ENCODE measurements at places on chromosomes 5 and 9. TPM values are rescaled to one million over a fixed set of nuclear protein-coding genes. Genes with fewer than 3 reads are reported as not detected.

Gene IFNA13
- not detected for total RNA-seq

Gene MYORG
- 3.1 TPM for total RNA-seq

Gene NUTM2G
- total RNA-seq, result not detected

Gene IDNK
- 1.7 TPM for total RNA-seq

Gene ZDHHC11B
- total RNA-seq, result not detected

Gene PCDHA9
- not detected for total RNA-seq

Gene GABRP
- 5.2 TPM for total RNA-seq

DNA sequence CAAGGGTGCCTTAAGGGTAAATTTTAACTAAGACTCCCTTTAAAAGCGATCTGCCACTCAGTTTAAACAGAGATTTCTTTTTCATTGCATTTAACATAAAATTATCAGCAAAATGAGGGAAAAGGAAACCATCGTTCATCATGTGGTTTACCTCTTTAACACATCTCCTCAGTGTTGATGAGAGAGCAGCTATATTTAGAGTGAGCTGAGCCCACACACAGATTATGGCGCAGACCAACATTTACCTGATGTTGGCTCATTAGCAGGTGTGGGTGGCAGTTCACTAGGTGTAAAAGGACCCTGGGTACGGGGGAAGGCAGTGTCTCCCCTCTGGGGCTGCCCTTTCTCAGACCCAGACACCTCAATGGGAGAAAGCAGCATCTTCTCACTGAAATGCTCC lies 149.8 kb downstream of the ENTREP1 start:
- no peak overlapping the region for H3K4me3 ChIP-seq
- no peak overlapping the region for H3K27ac ChIP-seq
- H3K36me3 ChIP-seq, result no peaks in the 10 kb centered on the region
- no peak for DNase-seq

GRCh38 chr5:179980767-179981166 lies 73.1 kb upstream of the TBC1D9B start:
- H3K4me3 ChIP-seq, result no peak overlapping the region
- H3K4me1 ChIP-seq, result no peaks in the 10 kb centered on the region
- DNase-seq, result no peak
- no peaks in the 10 kb centered on the region for H3K36me3 ChIP-seq
- no peak overlapping the region for H3K27ac ChIP-seq
- H3K27me3 ChIP-seq, result no peaks in the 10 kb centered on the region

- no peak for DNase-seq
- 0 out of 2 replicates have a peak, but pooled peaks cover 6% of the 10 kb centered on the region for H3K27me3 ChIP-seq
- H3K4me3 ChIP-seq, result no peak overlapping the region
- H3K27ac ChIP-seq, result no peak overlapping the region
- no peaks in the 10 kb centered on the region for H3K36me3 ChIP-seq
- H3K4me1 ChIP-seq, result no peaks in the 10 kb centered on the region
Measured at GRCh38 chr9:115042781-115043509, 75.0 kb downstream of the TNC start.

GRCh38 chr5:74762599-74762998 lies 4.3 kb downstream of the GFM2 start:
- peak; percentile 67 for DNase-seq
- H3K4me3 ChIP-seq, result no peak overlapping the region
- peaks cover 47% of the 10 kb centered on the region for H3K4me1 ChIP-seq
- peaks cover 25% of the 10 kb centered on the region for H3K36me3 ChIP-seq
- H3K27me3 ChIP-seq, result no peaks in the 10 kb centered on the region

DNA sequence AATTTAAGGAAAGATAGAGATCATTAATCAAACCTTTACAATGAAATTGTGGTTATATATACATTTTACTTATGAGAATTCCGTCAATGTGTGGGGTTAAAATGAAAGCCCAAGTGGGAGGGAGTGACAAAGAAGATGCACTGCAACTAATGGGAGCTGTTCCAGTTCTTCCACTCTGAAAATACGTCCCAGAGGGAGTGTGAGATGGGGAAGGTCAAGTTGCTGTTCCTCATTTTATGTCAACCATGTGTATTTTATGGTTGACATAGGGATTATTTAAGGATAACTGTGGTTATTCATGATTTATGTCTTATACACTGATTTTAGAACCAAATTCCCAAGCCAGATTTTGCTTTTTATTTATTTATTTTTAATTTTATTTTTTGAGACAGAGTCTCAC lies 14.2 kb upstream of the RGS3 start:
- H3K27ac ChIP-seq, result no peak overlapping the region
- DNase-seq, result no peak
- peaks cover 3% of the 10 kb centered on the region for H3K4me1 ChIP-seq

- no peaks in the 10 kb centered on the region for H3K36me3 ChIP-seq
- H3K4me3 ChIP-seq, result no peak overlapping the region
- no peak for DNase-seq
- H3K4me1 ChIP-seq, result no peaks in the 10 kb centered on the region
- no peak overlapping the region for H3K27ac ChIP-seq
- H3K27me3 ChIP-seq, result no peaks in the 10 kb centered on the region
Measured at GRCh38 chr5:92659246-92659645, 921.8 kb downstream of the NR2F1-AS1 start.

DNA sequence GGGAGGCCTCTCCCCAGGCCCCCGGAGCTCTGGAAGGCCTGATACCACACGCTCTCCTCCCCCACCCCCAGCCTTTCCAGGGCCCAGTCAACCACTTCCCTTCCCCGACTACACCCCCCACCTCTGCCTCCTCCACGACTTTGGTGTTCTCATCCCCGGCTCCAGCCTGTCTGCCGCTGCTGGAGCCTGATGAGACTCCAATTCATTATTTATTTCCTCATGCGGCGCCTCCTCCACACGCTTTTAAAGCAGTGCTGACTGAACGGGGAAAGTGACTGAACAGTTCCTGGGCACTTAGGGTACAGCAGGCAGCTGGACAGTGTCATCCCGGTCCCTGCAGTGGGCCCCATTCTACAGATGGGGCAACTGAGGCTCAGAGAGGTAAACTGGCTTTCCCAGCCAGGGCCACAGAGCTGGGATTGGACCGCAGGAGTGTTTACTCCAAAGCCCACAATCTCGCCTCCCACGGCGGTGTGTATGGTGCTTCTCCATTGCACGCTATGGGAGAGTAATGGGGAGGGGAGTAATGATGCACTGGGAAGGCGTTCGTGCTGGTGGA lies 15.9 kb upstream of the RPL26L1 start:
- no peaks in the 10 kb centered on the region for H3K27me3 ChIP-seq
- H3K4me3 ChIP-seq, result no peak overlapping the region
- H3K36me3 ChIP-seq, result no peaks in the 10 kb centered on the region
- no peak overlapping the region for H3K27ac ChIP-seq

DNA sequence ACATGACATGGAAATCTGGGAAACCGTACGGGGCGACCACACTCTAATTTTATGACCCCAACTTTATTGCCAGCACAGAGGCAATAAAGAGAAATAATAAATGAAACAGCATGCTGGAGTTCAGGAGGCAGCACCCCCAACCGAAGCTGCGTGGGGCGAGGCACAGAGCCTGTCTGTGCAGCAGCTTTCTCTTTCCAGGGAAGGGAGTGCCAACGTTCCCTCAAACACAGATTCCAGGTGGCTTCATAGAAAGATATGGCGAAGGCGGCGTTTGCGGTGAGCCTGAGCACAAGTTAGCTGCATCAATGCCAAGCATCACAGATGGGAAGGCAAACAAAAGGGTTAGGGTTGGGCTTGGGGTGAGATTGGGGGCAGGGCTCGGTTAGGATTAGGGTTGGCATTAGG lies 114.8 kb downstream of the HSD17B3 start:
- no peak overlapping the region for H3K27ac ChIP-seq
- no peaks in the 10 kb centered on the region for H3K36me3 ChIP-seq
- DNase-seq, result no peak
- no peaks in the 10 kb centered on the region for H3K4me1 ChIP-seq
- no peak overlapping the region for H3K4me3 ChIP-seq

GRCh38 chr5:178365501-178366440 lies 133.2 kb upstream of the PHYKPL start:
- H3K27me3 ChIP-seq, result peaks cover 96% of the 10 kb centered on the region
- H3K4me3 ChIP-seq, result no peak overlapping the region
- no peaks in the 10 kb centered on the region for H3K36me3 ChIP-seq
- H3K4me1 ChIP-seq, result no peaks in the 10 kb centered on the region
- no peak overlapping the region for H3K27ac ChIP-seq
- no peak for DNase-seq

- no peak overlapping the region for H3K27ac ChIP-seq
- DNase-seq, result no peak
- H3K4me1 ChIP-seq, result no peaks in the 10 kb centered on the region
- no peak overlapping the region for H3K4me3 ChIP-seq
Measured at GRCh38 chr9:96766199-96766598, 11.7 kb downstream of the ZNF510 start.

DNA sequence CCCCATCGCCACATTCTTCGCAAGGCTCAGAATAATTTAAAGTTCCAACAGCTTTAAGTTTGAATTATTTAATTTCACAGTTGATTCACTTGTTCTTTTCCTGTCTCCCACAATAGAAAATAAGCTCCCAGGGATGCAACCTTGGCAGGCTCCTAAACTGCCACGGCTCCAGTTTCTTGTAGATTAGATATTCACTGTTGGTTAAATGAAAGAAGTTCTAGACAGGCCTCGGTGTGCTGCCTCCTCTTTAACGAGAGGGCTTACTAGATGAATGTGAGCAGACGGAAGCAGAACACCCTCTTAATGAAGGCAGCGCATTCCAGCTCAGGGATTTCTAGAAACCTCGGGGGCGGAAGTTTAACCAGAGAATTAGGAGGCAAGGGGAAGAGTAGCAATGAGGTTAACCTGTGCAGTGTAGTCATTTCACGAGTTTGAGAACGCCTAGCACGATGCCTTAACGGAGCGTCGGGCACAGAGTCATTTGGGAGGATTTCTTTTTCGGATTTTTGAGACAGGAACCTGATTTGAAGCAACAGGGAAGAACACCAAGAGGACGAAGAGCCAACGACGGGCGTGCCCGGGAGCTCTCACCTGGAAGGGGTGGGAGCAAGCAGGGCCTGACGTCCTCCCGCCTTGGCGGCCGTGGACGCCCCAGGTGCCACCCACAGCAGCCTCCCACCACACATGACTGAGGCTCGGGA lies 637 bp upstream of the SMC5 start:
- no peaks in the 10 kb centered on the region for H3K27me3 ChIP-seq
- peak overlapping the region; percentile 89 for H3K27ac ChIP-seq
- H3K4me1 ChIP-seq, result peaks cover 66% of the 10 kb centered on the region
- no peak for DNase-seq
- H3K36me3 ChIP-seq, result 0 out of 2 replicates have a peak, but pooled peaks cover 3% of the 10 kb centered on the region
- H3K4me3 ChIP-seq, result peak overlapping the region; percentile 75

DNA sequence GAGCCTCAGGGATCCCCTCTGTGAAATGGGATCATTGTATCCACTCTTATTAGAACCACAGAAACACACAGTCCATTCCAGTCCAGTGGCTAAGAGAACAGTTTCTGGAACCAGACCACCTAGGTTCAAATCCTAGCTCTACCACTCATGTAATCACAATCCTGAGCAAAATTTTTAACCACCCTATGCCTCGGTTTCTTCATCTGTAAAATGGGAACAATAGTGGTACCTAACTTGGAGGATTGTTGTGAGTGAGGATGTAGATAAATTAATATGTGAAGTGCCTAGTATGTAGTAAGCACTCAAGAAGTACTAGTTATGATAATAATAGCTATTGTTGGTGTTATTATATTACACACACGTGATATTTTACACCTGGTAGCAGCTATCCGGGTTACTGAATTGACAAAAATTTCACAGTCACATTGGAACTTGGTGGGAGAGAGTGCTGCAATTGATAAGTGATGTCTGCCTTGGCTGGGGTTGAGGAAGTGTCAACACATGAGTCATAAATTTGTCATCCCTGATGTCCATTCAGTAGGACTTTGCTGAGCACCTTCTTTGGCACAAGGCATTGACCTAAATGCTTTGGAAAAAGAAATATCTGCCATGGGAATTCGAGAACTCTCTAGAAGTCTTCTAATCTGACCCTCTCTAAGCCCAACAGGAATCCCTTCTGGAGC lies 68.4 kb downstream of the COL27A1 start:
- no peaks in the 10 kb centered on the region for H3K27me3 ChIP-seq
- no peak overlapping the region for H3K4me3 ChIP-seq
- peaks cover 4% of the 10 kb centered on the region for H3K4me1 ChIP-seq
- no peak overlapping the region for H3K27ac ChIP-seq
- DNase-seq, result peak; percentile 15

GRCh38 chr5:93636837-93637236 lies 53.8 kb downstream of the NR2F1 start:
- H3K4me3 ChIP-seq, result no peak overlapping the region
- no peaks in the 10 kb centered on the region for H3K4me1 ChIP-seq
- no peak overlapping the region for H3K27ac ChIP-seq
- no peaks in the 10 kb centered on the region for H3K27me3 ChIP-seq
- H3K36me3 ChIP-seq, result no peaks in the 10 kb centered on the region
- no peak for DNase-seq

DNA sequence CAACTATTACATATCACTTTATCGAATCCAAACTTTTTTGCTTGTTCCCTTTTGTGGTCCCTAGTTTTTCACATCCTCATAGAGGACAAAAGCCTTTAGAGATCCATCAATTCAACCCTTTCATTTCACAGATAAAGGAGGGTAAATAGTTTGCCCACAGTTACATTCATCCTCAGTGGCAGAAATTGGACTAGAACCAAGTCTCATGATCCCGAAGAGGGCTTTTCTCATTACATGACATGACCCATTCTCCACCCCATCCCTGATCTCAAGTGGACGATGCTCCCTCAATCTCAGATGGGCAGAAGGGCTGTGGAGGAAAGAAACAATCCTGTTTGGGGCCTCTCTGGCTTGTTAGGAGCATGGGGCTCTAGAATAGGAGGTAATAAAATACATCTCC lies 23.1 kb downstream of the TICAM2 start:
- no peaks in the 10 kb centered on the region for H3K27me3 ChIP-seq
- no peak overlapping the region for H3K4me3 ChIP-seq
- no peak overlapping the region for H3K27ac ChIP-seq
- H3K4me1 ChIP-seq, result peaks cover 14% of the 10 kb centered on the region
- no peak for DNase-seq

GRCh38 chr9:87592554-87593358 lies 95.1 kb downstream of the DAPK1 start:
- H3K27ac ChIP-seq, result no peak overlapping the region
- H3K27me3 ChIP-seq, result no peaks in the 10 kb centered on the region
- H3K4me3 ChIP-seq, result no peak overlapping the region
- peaks cover 24% of the 10 kb centered on the region for H3K4me1 ChIP-seq
- no peaks in the 10 kb centered on the region for H3K36me3 ChIP-seq

DNA sequence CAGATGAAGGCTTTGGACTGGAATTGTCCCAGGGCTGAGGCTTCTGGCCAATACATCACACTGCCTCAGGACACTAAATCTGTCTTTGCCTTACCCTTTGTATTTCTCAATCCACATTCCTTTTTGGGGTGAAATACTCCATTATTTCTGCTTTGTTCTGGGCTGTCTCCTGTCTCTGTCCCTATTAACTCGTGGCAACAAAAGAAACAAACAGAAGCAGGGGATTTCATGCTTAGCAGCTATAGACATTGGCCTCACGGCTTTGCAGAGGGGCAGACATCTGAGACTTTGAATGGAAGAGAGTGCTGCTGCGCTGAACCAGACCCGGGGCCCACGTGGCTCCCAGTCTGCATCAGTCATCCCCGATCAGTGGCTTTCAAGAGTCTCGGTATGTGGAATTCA lies 129.7 kb downstream of the ARL15 start:
- no peak overlapping the region for H3K27ac ChIP-seq
- H3K4me3 ChIP-seq, result no peak overlapping the region
- H3K36me3 ChIP-seq, result no peaks in the 10 kb centered on the region
- H3K4me1 ChIP-seq, result no peaks in the 10 kb centered on the region
- H3K27me3 ChIP-seq, result no peaks in the 10 kb centered on the region
- no peak for DNase-seq

Measured in PC-9 (cell line).